Jurkat, Clone E6-1 (cell line): ENCODE measurements at places on chromosomes 11 and 22.

DNA sequence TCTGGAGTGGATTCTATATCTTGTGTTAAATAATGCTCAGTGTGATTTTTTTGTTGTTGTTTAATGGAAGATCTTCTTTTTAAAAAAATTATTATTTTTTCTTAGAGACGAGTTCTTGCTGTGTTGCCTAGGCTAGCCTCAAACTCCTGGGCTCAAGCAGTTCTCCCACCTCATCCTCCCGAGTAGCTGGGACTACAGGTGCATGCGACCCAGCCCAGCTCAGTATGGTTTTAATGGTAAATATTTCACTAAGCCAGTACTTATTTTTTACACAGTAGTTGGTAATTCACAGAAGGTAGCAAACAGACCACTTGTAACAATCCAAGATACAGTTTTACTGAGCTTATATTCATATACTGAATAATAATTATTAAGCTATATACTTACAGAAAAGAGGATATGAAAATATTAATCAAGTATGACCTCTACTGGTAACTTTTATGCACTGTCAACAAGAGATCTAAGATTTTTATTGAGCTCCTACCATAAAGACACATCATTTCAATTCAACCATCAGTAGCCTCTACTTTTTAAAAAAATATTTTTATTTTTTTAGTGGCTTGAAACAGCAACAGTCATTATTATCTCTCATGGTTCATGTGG is 6.1 kb upstream of the CD59 start:
- DNase-seq = no peak

DNA sequence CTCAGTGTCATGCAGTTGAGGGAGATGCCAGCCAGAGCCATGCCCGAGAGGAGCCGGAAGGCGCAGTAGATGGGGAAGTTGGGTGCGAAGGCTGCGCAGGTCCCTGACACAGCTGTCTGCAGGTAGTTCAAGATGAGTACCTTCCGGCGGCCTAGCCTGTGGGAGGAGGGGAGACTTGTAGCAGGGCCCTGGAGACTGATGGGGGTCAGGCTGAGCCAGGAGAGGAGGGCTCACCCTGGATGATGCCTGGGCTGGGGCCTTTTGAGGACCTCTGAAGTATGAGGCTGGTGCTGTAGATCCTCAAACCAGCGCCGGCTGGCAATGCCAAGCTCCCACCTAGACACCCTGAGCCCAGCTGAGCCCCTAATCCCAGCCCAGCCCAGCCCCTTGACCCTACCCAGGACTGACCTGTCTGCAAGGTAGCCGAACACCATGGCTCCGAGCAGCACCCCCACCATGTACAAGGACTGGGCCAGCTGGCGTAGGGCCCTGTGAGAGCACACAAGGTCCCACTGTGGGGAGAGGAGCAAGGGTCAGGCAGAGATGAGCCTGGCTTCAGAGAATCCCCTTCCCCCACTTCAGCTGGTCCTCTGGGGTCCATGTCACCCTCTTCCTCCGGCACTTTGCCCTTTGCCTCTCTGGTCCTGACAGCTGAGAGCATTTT is 1.1 kb downstream of the SLC22A6 start:
- no peak for DNase-seq

- no peak for DNase-seq
Observed at GRCh38 chr11:94024547-94024946, 3.4 kb downstream of the HEPHL1 start.

- no peak for DNase-seq
Observed at GRCh38 chr11:474914-475506, 24.9 kb downstream of the PTDSS2 start.

DNA sequence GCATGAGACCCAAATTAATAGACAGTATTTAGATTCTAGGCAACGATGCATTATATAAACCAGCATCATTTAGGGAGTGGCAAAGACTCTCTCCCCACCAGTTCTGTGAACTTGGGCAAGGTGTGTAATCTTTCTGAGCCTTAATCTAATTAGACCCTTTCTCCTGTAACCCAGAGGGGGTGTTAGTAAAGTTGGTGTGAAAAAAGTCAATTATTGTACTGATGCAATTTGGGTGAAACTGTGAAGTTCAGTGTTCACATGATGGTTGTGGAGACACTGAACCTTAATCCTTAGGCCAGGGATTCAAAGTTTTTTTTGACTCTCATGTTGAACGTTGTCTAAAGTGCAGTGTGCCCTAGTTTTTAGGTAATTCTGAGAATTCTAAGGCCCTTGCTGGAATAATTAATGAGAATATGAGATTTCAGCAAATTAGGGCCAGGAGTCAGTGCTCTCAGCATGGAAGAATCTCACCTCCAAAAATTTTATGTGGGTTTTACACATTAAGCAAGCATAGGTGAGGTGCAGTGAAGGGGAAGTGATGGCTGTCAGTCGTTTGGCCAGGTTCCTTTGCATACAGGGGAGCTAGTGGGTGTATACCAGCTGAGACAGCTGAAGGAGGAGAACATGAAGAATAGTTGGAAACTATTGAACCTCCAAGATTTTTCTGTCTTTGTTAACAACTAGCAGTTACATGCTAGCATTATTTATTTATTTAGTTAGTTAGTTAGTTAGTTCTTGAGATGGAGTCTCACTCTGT is 94.2 kb downstream of the PTPRJ start:
- DNase-seq = no peak

DNA sequence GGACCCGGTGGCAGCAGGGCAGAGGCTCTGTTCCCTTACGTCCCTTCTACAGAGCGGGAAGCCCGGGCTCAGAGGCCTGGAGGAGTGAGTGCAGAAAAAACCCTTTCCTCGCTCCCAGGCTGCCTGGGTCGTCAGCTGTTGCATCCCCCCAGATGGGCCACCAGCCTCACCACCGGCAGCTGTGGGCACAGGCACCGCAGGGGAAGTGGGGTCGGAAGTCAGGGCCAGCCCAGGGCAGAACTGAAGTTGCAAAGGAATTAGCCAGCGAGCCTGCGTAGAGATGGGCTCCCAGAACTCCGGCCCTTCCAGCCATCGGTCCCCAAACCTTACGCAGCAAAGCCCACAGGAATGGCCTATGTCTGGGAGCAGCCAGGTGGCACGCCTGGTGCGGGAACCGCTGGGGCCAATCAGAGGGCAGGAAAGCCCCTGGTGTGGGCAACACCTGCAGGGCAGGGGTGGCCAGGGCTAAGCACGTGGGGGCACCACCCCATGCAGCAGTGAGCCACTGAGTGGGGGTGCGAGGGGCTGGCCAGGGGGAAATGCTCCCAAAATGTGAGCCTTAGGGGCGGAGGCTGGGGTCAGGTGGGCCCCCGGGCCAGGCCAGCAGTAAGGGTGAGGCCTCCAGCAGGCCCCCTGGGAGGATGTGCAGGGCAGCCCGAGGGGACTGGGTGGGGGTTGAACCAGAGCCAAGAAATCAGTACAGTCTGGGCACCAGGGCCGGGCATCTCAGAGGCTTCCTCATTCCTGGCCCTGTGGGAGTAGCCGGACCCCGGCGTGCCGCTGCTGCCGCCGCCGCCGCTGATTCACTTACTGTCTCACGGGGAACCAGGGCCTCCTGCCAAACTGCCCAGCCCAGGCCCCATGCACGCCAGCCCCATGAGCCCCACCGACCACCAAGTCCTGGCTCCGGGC is 58.2 kb downstream of the WNT7B start:
- peak; percentile 7 for DNase-seq

GRCh38 chr11:70272009-70272408 is 1.5 kb downstream of the PPFIA1 start:
- no peak for DNase-seq

- DNase-seq = no peak
Observed at GRCh38 chr11:12989428-12990161, 19.5 kb upstream of the RASSF10 start.

- DNase-seq = no peak
Observed at GRCh38 chr11:117200813-117201657, 1.9 kb downstream of the TAGLN start.

GRCh38 chr11:124946735-124947141 is 7.3 kb upstream of the CCDC15 start:
- no peak for DNase-seq

DNA sequence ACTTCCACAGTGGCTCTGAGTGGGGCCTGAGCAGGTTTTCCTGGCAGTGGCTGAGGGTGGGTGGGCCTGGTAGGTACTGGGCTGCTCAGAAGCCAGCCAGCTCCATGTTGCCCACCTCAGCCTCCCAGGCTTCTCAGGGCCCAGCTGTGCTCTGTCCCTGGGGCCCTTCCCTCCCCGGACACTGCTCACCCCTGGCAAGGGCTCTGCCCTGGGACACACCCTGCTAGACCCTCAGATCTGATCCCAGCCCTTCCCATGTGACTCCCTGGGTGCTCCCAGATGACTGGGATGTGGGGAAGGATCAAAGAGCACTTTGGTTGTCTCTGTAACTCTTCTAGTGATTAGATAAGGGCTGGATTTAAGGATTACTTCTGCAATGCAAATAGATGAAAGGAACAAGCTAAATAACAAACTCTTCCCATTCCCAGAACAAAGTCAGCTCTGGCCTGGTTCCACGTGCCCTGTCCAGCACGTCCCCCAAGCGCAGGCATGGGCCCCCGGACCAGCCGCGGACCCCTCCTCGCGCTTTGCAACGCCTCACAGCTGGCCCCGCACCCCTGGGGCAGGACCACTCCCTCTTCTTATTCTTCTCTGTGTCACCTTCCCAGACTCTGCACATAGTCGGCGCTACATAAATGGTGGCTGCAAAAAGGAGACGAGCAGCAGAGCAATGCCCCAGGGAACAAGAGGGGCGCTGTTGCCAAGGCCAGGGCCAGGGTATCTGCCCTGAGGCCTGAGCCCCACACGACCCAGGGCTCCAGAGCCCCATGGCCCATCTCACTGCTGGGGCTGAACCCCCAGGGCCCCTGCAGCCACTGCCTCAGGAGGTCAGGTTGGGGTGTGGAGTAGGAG is 5.7 kb upstream of the KRTAP5-6 start:
- DNase-seq = no peak

DNA sequence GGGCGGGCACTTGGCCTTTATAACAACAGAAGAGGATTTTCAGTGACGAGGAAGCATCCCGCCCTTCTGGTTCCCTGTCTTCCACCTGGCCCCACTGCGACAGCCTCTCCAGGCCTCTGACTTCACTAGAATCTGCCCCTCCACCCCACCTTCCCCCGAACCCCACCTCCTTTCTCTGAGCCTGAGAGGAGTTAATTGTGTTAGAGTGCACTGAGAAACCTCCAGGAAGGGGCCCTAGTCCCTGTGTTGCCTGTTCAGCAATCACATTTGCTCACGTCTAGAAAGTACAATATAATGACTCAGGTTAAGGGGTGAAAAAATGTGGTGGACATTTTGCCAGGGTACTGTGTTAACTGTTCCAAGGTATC is 38.8 kb downstream of the PTPRJ start:
- no peak for DNase-seq

- DNase-seq = no peak
Observed at GRCh38 chr11:61966734-61967115, 709 bp downstream of the FTH1 start.

DNA sequence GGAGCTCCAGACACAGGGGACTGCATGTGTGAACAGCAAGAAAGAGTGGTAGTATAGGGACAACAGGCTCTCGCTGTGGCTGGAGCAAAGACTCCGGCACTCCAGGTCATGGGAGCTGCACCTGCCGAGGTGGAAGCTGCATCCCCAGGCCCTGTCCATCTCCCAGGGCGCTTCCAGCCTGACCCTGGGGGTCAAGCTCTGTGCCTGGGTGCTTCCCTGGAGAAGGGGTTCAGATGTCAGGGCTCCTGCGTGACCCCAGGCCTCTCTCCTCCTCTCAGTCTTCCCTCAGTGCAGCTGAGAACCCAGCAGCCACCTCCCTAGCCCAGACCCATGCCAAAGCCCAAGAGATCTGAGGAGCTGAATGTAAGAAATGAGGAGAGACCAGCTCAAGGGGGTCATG is 3.4 kb downstream of the TMPRSS4 start:
- no peak for DNase-seq

DNA sequence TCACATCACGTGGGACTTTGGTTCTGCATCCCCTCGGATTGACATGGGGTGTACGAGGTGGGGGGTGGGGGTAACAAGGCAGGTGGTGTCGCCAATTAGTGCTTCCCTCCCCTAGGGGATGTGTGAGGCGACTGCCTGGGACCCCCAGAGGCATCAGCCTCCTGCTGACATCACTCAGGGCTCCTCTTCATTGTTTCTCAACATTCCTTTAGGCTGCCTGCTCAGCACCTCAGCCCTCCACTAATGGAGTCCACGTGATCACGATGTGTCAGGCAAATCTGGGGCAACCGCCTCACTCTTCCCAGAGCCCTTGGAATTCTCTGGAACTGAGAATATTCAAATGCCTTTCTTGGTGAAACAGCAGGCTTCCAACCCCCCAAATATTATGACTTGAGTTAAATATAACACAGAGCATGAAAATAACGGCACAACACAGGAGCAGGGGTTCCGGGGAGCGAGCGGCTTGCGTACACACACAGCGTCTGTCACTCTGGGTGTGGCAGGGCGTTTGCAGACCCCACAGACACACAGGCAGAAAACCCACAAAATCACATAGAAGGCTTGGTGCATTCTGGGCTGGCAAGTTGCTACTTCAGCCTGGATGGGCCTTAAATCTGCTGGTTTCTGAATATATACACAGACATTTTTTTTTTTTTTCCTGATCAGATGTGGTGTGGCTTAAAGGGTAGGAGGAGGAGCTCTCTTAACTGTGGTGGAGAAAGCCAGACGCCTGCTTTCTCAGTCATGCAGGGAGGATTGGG is 170.1 kb upstream of the CADM1 start:
- DNase-seq = no peak

DNA sequence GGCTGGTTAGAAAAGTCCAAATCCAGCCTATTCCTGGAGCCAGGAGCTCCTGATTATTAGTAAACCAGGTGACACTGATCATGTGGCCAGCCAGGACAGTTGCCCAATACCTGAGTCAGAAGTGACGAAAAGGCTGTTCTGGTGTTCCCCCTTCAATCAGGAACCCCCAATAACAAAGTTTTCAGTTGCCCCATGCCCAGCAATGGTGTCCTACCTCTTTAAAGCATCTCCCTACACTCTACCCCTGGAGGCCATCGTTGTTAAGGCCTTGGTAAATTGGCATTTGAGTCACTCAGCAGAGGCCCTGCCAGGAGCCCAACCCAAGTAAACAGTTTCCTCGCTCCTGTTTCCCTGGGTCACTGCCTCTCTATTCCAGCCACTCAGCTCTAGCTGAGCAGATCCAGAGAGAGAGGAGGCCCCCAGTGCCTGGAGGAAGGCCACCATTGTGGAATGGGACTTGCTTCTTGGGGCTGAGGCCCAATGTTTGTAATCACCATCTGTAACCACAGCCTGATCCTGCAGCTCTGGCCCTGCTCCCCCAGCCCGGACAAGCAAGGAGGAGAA is 25.0 kb downstream of the ARHGAP1 start:
- DNase-seq = no peak

- DNase-seq = no peak
Observed at GRCh38 chr11:84580428-84580827, 1046.7 kb downstream of the DLG2 start.

- no peak for DNase-seq
Observed at GRCh38 chr22:38411016-38411415, 44.0 kb downstream of the KCNJ4 start.

GRCh38 chr11:1051356-1052132 is 15.0 kb upstream of the MUC6 start:
- no peak for DNase-seq

GRCh38 chr22:48100685-48101417 is 1338.4 kb downstream of the TBC1D22A start:
- peak; percentile 94 for DNase-seq

- no peak for DNase-seq
Observed at GRCh38 chr11:109422870-109423465, 978 bp downstream of the C11orf87 start.

- DNase-seq = no peak
Observed at GRCh38 chr11:69891421-69892236, 72.4 kb upstream of the FGF3 start.

- DNase-seq = no peak
Observed at GRCh38 chr11:19711911-19712280, 741 bp upstream of the NAV2 start.

- DNase-seq = no peak
Observed at GRCh38 chr11:125569915-125570621, 791 bp downstream of the EI24 start.

- no peak for DNase-seq
Observed at GRCh38 chr11:127624306-127624856, 623.8 kb upstream of the KIRREL3 start.
